ENCODE measurements at places on chromosomes 2 and 18.

GRCh38 chr2:182504903-182505302 is 78.1 kb upstream of the PDE1A start:
- no peak for DNase-seq

DNA sequence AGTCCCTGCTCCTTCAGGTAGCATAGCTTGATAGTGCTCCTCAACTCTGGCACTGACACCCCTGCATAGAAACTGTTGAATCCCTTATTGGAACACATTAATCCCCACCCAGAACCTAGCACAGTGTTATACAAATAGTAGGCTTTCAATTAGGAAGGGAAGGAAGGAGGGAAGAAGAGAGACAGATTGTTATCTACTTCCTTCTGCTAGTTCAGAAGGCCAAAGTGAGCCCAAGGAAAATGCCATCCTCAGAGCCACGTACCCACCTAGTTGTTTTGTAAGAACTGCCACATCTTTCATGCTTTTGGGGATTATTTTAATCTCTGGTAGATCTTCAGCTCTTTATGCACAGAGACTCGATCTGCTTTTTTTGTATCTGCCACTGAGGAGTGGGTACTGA is 75.1 kb downstream of the CLHC1 start:
- no peak for DNase-seq

GRCh38 chr2:62349788-62350187 is 153.9 kb downstream of the B3GNT2 start:
- DNase-seq = no peak

DNA sequence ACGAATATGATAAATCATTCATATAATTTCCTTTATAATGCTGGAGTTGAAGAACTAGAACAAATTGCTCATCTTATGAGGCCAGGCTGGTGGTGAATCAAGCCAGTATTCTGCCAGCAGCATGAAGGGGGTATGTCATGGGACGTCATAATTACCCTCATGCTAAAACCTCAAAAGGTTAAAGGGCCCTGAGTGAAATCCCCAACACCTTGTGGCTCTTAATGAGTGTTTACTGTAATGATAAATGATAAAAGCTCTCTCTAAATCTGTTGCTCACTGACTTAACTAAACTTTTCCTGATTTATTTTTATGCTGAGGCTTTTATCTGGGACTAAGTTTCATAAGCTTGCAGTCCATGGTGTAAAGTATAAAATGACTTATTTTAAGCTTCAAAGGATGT is 18.3 kb upstream of the NEDD4L start:
- DNase-seq = no peak

DNA sequence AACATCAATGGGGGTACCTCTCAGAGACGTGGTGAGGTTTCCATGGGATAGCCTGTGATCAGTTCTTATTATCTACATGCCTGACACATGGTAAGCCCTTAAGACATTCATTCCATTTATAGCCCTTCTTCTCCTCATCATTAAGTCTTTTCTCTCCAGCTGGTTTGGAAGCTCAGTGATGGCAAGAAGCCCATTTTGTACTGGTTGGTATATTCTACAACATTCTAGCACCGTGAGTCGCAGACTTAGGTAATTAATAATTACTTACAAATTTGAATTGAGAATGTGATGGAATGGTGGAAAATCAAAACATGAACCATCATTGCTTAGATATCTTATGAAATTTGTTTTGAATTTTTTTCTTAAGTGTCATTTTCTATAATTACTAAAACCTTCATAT is 472.6 kb downstream of the DLGAP1 start:
- no peak for DNase-seq

DNA sequence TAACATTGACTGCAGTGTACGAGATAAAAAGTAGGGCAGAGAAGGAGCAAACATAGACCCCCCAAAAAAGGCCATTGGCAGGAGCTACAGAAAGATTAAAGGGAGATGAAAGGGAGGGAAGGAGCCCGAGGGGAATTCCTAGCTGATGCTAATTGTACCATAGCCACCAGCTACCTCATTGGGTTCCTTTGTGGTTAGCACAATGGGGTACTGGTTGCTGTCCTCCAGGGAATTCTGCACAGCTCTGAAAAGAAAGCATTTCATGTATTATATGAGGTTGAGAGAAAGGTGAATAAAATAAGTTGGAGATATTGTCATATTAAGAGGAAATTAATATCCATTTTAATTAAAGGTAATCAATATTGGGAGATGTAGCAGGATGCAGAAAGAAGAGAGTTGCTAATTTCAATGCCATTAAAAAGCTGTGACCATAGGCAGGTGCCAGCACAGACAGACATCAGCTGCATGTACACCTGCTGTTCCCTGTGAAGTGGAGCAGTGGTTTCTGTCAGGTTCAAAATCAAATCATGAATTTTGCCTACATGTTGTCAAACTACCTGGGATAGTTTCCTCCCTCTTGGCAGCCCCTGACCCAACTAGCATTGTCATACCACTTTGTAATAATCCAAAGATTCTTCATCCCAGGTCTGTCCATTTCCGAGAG is 185.4 kb upstream of the DLGAP1 start:
- no peak for DNase-seq

DNA sequence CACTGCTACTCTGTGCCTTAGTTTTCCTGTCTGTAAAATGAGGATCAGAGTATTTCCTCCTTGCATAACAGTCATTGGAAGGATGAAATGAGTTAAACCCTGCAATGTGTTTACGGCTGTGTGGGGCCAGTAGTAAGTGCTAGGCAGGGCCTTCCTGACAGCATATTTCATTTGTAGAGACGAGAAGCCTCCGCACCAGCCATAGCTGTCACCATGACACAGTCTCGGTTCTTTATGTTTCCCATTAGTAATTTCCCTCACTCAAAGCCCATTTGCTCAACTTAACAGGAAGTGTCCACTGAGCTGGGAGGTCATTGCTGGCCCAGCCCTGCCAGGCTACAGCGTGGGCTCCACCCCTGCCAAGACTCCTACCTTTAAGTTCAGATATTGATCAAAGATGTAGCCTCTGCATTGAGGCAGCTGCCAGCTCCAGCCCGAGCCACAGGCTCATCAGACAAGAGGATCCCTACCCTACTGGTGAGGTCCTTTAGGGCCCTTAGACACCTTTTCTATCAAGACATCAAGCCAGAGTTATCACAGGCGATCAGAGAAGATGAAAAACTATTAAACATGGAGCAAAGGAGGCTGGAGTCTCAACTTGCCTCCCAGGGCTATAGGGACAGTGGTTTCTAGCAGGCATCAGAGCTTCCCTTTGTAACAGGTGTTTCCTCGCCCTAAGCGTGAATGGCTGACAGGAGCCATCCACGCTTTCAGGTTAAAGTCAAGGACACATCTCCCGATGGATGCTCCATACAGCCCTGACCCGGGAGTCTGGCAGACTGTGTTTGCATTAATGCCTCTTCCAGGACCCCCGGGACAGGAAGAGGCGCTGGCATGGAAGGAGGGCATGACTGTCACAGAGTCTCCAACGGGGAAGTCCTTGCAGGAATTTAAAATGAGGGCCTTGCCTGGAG is 251.7 kb downstream of the NDUFA10 start:
- DNase-seq = no peak
